ENCODE measurements at places on chromosomes 7 and 10.

GRCh38 chr10:6499974-6500373 is 80.1 kb downstream of the PRKCQ start:
- DNase-seq = no peak

GRCh38 chr10:30494558-30494957 is 60.6 kb downstream of the MAP3K8 start:
- DNase-seq = no peak

DNA sequence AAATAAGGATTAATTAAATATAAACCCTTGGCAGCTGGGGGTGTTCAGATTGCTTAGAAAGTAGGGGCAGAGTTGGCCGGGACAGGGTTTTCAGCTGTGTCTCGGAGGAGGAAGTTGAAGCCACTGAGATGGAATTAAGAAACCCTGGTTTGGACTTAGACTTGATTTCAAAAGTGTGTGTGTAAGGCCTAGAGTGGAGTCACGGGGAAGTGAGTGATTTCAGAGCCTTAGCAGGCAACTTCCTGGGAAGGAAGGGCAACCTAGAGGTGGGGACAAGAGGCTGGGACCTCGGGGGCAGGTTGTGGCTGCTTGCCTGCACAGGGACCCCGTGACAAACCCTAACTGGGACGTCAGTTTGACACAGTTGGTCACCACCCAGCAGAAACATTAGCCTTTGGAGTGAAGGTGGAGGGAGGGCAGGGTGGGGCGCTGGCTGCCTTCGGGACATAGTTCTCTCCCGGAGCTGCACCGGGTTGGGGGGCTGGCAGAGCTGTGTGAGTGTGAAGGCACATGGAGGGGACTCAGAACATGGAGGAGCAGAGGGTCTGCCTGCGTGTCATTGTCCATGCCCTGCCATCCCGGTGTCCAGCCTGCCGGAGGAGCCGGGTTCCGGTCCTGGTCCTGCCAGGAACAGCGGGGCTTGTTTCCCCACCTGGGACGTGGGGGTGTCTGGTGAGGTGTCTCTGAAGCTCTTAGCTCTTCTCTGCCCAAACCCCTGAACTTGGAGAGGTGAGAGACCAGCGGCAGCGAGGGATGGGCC is 1.8 kb downstream of the BRI3 start:
- DNase-seq = no peak

GRCh38 chr10:50464004-50464409 is 159.7 kb downstream of the SGMS1 start:
- no peak for DNase-seq

- DNase-seq = no peak
Measured at GRCh38 chr7:122844191-122844988, 41.9 kb downstream of the CADPS2 start.

DNA sequence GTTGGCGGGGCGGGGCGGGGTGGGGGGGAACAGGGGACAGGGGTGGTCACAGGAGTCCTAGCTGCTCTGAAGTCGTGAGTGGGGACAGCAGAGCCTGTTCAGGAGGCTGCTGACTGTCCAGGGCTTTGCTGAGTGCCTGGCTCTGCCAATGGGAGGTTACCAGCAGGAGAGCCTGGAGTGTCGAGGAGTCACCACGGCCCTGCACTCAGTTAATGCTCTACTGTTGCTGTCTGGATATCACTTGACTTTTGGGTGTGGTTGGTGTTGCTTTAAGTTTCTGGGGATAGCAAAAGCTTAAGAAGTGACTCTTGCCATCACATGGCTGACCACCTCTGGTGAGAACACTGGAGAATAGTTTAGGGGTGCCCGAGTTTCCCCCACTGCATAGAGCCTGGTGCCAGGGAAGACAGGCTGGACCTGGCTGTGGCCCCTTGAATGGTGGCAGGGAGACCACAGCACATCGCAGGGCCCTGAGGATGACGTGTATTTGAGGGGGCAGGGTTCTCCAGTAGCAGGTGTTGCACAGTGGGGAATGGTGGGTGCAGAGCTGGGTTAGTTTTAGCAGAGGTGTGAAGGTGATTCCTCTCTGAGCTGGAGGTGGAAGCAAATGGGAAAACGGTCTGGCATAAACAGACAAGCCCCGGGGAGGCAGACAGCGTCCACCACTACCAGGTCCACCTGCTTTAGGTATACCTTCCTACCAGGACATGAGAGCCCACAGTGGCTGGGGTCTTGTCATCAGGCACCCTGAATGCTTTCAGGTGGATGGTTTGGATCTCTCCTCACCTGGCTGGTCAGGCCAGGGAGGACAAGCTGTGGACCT is 54.2 kb upstream of the CAMK2B start:
- DNase-seq = no peak

DNA sequence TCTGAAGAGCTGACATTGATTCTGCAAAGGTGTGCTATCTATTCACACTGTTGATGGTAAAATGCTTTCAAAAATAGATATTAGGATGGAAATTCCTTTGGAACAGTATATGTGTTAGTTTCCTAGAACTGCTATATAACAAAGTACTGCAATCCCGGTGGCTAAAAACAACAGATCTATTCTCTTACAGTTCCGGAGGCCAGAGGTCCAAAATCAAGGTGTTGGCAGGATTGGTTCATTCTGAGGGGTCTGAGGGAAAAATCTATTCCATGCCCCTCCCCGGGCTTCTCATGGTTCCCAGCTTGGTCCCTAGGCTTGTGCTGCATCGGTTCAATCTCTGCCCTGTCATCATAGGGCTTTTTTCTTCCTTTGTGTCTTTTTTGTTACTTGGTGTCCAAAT is 79.9 kb downstream of the ADD3 start:
- no peak for DNase-seq

DNA sequence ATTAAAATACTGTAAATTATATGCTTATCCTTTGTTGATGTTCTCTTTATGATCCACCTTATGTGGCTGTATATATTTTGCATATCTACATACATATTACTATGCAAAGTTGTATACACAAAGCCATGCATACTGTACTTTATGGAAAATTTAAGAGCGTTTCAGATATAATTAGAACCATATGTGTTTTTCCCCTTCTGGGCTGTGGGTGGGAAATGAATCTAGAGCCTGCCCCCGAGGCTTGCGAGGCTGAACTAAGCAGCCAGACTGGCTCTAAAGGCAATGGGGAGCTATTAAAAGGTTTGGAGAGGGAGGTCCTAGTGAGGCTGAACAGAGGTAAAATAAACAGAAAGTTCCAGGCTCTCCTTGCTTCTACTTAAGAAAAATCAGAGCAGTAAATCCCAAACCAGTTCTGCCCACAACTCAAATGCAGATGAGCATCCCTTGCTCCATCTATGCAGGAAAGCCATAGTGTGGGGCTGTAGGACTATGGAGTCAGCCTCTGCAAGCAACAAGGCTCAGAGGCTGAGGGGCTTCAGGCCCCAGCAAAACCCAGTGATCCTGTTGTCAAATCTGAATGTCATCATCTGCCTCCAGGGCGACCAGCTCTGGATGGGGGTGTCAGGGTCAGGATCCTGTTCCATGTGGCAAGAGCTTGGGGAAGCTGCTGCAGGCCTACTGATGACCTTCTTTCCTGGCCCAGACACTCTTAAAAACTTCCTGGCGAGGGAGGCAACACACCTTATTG is 14.1 kb upstream of the DDIT4 start:
- DNase-seq = no peak

GRCh38 chr7:365593-365992 is 75.6 kb downstream of the FOXL3 start:
- DNase-seq = no peak

Data from GM12878 (cell line).